Naive thymus-derived CD4-positive, alpha-beta T cell (primary cell): ENCODE measurements at places on chromosomes 2 and 18.

DNA sequence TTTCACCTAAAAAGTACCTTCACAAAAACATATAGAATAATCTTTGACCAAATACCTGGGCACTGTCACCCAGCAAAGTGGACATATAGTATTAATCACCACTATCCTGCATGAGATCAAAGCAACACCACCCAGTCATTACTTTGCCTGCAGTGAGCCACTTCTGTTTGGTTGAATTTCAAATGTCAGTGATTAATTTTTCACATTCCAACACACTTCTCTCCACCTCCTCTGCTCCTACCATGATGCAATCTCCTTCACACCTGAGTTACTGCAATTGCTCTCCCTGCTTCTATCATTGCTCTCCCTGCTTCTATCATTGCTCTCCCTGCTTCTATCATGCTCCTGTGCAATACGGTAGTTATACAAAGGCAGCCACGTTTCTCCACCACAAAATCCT lies 106.1 kb upstream of the NETO1 start:
- DNase-seq = no peak

DNA sequence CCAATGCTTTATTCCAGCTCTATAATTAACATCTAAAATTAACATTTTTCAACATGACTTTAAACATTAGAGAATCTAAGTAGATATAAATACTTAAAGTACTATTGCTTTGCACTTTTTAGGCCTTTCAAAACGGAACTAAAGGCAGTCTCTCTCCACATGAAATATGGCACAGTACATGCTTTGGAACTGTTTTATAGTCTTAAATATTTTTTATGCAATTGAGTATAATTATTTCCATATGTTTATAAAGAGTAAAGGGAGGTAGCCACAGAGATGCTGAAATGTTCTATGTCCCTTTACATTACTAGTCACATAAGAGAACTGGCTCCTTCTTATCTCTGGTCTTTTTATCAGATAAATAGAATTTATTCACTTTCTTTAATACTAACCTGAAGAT lies 674.0 kb downstream of the PLCL1 start:
- DNase-seq = no peak

- no peak for DNase-seq
Measured at GRCh38 chr2:72822794-72823193, 3.0 kb downstream of the EXOC6B start.

DNA sequence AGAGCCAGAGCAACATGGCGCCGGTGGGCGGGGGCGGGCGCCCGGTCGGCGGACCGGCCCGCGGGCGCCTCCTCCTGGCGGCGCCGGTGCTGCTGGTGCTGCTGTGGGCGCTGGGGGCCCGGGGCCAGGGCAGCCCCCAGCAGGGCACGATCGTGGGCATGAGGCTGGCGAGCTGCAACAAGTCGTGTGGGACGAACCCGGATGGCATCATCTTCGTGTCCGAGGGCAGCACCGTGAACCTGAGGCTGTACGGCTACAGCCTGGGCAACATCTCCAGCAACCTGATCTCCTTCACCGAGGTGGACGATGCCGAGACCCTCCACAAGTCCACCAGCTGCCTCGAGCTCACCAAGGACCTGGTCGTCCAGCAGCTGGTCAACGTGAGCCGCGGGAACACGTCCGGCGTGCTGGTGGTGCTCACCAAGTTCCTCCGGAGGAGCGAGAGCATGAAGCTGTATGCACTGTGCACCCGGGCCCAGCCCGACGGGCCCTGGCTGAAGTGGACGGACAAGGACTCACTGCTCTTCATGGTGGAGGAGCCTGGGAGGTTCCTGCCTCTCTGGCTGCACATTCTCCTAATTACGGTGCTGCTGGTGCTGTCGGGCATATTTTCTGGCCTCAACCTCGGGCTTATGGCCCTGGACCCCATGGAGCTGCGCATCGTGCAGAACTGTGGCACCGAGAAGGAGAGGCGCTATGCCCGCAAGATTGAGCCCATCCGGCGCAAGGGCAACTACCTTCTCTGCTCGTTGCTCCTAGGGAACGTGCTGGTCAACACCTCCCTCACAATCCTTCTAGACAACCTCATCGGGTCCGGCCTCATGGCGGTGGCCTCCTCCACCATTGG lies 507 bp downstream of the CNNM4 start:
- DNase-seq = peak; percentile 87

DNA sequence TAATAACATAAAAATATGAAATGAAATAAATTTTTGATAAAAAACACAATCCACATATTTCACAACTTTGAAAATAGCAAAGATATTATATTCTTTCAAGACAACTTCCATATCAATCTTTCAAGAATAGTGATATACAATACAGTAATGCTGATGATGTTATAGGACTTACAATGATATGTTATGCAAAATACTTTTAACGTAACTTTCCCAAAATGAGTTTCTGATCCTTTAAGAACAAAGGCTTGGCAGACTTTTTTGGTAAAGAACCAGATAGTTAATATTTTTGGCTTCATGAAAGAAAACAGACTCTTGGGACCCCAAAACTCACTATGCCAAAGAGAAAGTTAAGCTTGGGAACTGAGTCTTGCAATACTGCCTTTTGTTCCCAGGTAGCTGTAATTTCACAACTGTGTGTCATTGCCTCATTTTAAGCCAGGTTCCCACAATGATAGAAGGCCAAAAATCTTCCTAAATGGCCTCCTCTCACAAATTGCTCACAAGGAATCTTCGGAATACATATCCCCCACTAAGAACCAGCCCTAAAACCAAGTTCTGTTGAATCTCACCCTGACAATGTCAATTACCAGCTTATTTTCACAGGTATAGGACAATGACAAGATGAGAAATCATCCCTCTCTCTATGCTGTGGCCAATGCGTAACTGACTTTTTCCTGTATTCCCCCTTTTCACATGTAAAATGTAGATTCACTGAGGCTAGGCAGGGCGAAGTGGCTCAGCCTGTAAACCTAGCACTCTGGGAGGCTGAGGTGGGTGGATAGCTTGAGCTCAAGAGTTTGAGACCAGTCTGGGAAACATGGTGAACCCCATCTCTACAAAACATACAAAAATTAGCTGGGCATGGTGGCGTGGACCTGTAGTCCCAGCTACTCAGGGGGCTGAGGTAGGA lies 54.8 kb upstream of the STRN start:
- no peak for DNase-seq
